ENCODE measurements at places on chromosomes 5 and 9. TPM values are rescaled to one million over a fixed set of nuclear protein-coding genes. Genes with fewer than 3 reads are reported as not detected.

Gene PLPP7
- total RNA-seq: not detected

Gene RANBP3L
- total RNA-seq: not detected

Gene ANXA2R
- 0.35 TPM for total RNA-seq

Gene AQP7
- not detected for total RNA-seq

Gene PRSS3
- 77.0 TPM for total RNA-seq
